Activated CD4-positive, alpha-beta T cell treated with anti-CD3 and anti-CD28 coated beads, Interleukin-2, amount 10 ng/mL, durations not matched to agents 24 days and 14 days (primary cell): ENCODE measurements at places on chromosomes 6 and 20.

DNA sequence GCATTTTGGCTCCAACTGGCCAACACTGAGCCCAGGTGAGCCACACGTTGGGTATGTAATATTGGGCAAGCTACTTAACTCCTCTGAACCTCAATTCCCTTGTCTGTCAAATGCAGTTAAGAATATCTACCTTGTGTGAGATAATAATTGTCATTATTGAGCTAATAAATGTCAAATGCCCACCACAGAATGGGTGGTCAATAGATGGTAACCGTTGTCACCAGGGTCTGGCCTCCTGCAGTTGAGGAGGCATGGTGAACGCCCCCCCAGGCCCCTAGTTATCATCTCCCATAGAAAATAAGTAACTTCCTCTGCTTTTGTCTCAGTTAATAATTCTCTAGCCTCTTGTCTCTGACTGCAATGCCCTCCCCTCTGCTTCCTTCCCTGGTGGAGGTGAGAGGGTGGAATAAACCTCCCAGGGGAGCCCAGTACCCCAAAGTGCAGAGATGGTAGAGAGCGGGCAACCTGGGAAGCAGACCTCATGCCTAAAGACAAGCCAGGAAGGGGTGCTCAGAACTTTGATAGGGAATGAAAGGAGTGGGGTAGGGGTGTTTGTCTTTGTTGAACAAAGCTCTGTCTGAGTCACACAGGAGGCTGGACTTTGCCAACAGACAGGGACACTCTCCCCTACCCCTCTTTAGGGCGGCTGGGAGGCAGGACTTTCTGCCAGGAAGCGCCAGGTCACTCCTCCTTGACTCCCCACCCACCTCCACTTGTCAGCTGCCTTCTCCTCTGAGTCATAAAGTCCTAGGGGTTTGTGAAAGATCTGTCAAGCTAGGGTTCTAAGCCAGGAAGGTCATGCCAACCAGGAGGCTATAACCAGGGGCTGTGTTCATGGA is 1.3 kb upstream of the UNC5CL start:
- peaks cover 12% of the 10 kb centered on the region for H3K4me1 ChIP-seq
- peak overlapping the region; percentile 32 for H3K27ac ChIP-seq
- H3K27me3 ChIP-seq, result no peaks in the 10 kb centered on the region

DNA sequence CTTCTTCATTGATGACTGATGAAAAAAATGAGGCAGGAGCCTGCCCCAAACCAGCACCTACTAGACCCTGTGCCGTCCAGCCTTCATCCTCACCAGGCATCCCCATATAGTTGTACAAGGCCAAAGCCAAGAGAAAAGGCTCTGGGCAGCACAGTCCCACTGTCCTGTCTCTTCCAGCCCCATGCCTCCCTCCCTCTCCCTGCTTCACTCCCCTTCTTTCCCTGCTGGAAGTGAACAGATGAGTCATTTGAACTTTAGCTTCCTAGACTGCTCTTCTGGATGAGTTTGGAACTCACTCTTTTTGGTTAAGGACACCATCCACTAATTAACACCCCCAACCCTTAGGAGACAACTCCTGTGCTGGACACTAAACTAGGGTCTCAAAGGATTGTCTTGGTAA is 235.2 kb downstream of the LRFN2 start:
- H3K27me3 ChIP-seq, result no peaks in the 10 kb centered on the region
- no peak overlapping the region for H3K27ac ChIP-seq
- no peak for DNase-seq
- no peaks in the 10 kb centered on the region for H3K36me3 ChIP-seq
- peaks cover 8% of the 10 kb centered on the region for H3K4me1 ChIP-seq

DNA sequence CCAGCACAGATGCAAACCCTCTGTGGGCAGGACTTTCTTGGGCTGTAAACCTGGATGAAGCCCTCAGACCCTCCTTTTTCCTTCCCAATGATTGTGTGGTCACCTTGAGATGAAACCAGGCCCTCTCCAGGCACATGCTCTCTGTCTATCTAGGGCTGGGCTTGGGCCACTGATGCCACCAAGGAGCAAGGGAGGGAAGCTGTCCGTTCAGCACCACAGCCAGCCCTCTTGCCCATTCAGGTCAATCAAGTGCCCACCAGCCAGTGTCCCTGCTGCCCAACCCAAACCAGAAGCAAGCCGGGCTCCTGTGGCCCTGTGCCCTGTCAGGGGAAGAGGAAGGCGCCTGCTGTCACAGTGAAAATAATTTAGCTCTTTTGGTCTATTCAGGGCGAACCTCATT is 8.0 kb downstream of the STMN3 start:
- no peak overlapping the region for H3K27ac ChIP-seq
- peaks cover 2% of the 10 kb centered on the region for H3K4me1 ChIP-seq
- no peak for DNase-seq
- no peak overlapping the region for H3K4me3 ChIP-seq
- H3K27me3 ChIP-seq, result peaks cover 6% of the 10 kb centered on the region

GRCh38 chr6:127637830-127638409 is 60.9 kb downstream of the C6orf58 start:
- no peaks in the 10 kb centered on the region for H3K4me1 ChIP-seq
- H3K36me3 ChIP-seq, result no peaks in the 10 kb centered on the region
- DNase-seq, result no peak
- H3K27ac ChIP-seq, result no peak overlapping the region

DNA sequence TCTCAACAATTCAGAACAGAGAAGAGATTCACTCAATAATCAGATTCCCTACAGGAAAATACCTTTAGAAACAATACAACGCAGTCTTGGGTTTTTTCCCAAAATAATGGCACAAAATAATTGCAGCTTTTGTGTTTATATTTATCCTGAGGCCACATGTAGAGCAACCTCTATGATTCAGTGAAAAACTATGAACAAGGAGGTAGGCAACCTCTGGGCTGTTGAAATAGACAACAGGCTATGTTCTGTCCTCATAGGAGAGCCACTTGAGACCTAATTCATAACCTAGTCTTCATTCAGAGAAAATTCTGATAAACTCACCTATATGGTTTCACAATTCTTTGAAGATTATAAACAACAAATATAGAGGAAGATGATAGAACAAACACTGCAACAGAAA is 118.3 kb downstream of the KHDC1L start:
- H3K4me3 ChIP-seq, result no peak overlapping the region
- no peaks in the 10 kb centered on the region for H3K4me1 ChIP-seq
- no peak for DNase-seq
